ENCODE measurements at places on chromosomes 3 and 15.

- DNase-seq, result no peak
Observed at GRCh38 chr15:78715930-78716329, 74.9 kb upstream of the CHRNB4 start.

GRCh38 chr3:48553361-48553760 is 3.2 kb downstream of the PFKFB4 start:
- DNase-seq, result no peak

DNA sequence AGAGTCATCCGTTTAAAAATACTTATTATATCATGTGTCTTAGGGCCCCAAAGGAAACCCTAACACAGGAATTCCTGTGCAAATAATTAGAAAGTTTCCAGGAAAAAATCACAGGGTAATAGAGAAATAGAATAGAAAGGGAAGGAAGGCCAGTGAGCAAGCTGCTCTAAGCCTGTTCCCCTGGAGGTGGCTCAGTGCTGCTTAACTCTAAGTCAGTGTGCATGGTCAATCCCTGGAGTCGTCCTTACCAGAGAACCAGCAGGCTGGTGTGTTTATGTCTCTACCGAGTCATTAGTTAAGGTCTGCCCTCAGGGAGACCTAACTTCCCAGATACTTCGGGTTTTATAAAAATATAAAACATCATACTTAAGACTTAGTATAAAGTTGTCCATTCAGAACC is 21.0 kb upstream of the MCF2L2 start:
- DNase-seq, result no peak

DNA sequence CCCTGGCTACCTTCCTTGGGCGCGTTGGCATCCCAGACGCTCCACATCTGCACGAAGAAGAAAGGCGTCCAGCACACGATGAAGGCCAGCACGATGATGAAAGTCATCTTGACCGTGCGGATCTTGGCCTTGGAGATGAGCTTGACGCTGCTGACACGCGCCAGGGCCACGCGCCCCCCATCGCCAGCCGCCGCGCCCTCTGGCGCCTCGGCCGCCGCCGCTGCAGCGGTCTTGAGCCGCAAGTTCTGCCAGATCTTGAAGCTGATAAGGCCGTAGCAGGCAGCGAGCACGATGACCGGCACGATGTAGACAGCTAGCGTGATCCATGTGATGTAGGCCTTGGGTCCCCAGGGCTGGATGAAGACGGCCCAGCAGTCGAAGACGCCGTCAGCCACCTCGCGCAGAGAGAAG is 2.2 kb downstream of the OXTR start:
- no peak for DNase-seq

GRCh38 chr3:9310043-9310442 is 52.8 kb upstream of the THUMPD3 start:
- no peak for DNase-seq

All from CD4-positive, alpha-beta T cell treated with Interferon gamma for 1 hour (primary cell).